SK-N-SH (cell line): ENCODE measurements at places on chromosomes 5 and 9. TPM values are rescaled to one million over a fixed set of nuclear protein-coding genes. Genes with fewer than 3 reads are reported as not detected.

The SHC3 gene
- 3.2 and 4.7 TPM in 2 replicates for polyA plus RNA-seq

The IL9 gene
- not detected in 2 replicates for polyA plus RNA-seq

The PSD2 gene
- polyA plus RNA-seq, result 0.15 TPM in 2 replicates

The PKN3 gene
- polyA plus RNA-seq, result 5.0 and 7.8 TPM in 2 replicates

The GPR150 gene
- polyA plus RNA-seq, result 0.06 and 0.07 TPM in 2 replicates

The HTR1A gene
- polyA plus RNA-seq, result not detected in 2 replicates

The CYLC2 gene
- not detected in 2 replicates for polyA plus RNA-seq

The DIRAS2 gene
- not detected in 2 replicates for polyA plus RNA-seq

The NOXA1 gene
- polyA plus RNA-seq, result 0.39 and 0.67 TPM in 2 replicates

The SLC36A2 gene
- polyA plus RNA-seq, result not detected in 2 replicates

The IL13 gene
- 0.05 and 0.08 TPM in 2 replicates for polyA plus RNA-seq

The IL3 gene
- not detected in 2 replicates for polyA plus RNA-seq

The GFI1B gene
- polyA plus RNA-seq, result 0.03 TPM in 1 of 2 replicates, not detected in the other

The IRGM gene
- polyA plus RNA-seq, result 0.13 and 0.19 TPM in 2 replicates
